Skin of body (tissue), 3 donors: ENCODE measurements at places on chromosomes 12 and 14. TPM values are rescaled to one million over a fixed set of nuclear protein-coding genes. Genes with fewer than 3 reads are reported as not detected.

Gene AKAP6
- total RNA-seq, result 21.8 TPM

Gene CRIP2
- total RNA-seq, result 43.2 TPM

Gene KRT1
- 791 TPM for total RNA-seq

Gene ACTR10
- total RNA-seq, result 65.6 TPM

Gene FLRT2
- 32.6 TPM for total RNA-seq

Gene SLCO1A2
- not detected for total RNA-seq

Gene GNB3
- total RNA-seq, result 2.2 TPM

Gene TMEM19
- 36.8 TPM for total RNA-seq

DNA sequence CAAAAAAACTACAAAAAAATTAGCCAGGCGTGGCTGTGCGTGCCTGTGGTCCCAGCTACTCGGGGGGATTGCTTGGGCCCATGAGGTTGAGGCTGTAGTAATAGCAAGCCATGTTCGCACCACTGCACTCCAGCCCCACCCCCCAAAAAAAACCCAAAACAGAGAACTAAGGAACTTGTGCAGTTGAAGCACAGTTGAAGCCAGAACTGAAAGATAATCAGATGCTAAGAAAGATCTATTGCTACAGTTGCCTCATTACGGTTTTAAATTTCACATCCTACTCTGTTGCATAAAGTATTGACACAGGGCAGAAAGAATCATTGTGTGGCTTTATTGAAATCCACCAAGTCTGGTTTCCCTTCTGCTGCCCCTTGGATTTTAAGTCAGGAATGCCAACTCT lies 3.8 kb downstream of the CS start:
- no peak for DNase-seq

DNA sequence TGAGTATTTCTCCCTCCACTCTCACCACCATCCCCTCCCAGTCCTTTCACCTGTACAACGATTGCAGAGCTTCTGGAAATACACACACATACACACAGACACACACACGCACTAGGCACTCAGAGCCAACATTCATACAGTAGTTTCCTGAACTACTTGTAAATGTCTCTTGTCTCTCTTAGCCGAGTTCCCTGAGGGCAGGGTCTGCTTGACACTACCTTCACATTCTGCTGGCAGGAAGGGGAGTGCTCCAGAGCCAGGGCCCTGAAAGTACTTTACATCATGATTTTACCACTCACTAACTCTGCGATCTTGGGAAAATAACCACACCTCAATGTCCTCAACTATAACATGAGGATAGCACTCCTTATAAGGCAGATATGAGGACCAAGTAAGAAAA lies 82.7 kb downstream of the GAS2L3 start:
- DNase-seq, result no peak

- no peak for DNase-seq
Observed at GRCh38 chr12:104683831-104684503, 227.2 kb downstream of the CHST11 start.

DNA sequence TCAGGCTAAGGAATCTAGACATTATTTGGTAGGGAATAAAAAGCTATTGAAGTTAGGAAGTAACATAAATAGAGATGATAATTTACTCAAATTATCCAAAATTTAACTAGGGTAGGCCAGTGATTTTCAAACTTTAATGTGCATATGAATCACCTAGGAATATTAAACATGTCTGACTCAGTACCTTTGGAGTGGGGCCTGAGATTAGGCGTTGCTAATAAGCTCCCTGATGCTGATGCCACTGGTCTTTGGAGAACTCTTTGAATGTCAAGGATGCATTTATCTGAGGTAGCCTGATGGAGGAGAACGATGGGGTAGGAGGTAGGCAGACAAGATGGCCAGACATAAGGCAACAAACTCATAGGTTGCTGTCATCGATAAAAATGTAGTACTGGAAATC lies 33.2 kb downstream of the EFCAB11 start:
- DNase-seq, result no peak

DNA sequence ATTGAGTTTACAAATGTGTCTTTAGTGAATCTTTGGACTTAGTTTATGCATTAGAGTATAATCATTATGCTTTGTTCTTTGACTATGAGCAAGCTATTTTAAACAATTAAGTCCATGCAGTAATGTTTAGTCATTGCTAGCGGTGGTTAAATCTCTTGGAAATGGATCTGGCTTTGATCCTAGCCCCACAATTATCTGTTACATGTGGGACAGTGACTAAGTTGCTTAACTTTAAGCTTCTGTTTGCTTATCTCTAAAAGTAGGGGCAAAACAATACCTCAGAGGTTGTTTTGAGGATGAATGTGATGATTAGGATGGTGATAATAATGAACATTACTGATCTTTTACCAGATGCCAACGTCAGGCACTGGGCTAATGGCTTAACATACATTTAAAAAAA lies 124.2 kb downstream of the NPAS3 start:
- DNase-seq, result no peak

DNA sequence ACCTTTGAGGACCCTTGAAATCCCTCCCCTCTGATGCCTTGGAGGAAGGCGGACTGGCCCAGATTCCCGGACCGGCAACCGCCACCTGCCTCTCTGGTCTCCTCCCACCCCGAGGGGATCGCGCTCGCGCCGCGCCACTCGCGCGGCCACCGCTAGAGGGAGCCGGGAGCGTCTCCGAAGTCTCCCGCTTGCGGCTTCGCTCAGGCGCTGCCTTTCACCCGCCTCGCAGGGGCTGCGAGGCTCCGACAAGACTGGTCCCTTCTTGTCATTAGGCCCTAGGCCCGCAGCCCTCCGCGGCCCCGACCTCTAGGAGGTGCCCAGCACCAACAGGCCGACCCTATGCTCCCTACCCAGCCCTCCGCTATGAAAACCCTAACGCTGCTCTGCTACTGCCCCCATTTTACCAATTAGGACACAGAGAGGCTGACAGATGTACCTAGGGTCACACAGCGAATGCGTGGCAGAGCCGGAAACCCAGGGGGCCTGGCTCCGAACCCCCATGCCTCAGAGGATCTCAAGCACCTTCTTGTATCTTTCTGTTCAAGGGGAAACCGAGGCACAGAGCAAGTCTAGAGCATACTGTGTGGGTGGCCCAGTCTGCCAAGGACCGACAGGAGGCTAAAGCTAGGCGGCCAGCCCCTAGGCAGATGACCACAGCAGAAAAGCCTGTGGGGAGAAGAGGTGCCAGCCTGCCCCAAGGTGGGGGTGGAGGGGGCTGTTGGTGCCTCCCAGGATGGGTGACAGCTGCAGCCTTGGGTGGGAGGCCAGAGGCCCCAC lies 21.4 kb upstream of the VSX2 start:
- peak; percentile 10 for DNase-seq

GRCh38 chr12:56775638-56776037 lies 12.5 kb downstream of the HSD17B6 start:
- peak; percentile 13 for DNase-seq

DNA sequence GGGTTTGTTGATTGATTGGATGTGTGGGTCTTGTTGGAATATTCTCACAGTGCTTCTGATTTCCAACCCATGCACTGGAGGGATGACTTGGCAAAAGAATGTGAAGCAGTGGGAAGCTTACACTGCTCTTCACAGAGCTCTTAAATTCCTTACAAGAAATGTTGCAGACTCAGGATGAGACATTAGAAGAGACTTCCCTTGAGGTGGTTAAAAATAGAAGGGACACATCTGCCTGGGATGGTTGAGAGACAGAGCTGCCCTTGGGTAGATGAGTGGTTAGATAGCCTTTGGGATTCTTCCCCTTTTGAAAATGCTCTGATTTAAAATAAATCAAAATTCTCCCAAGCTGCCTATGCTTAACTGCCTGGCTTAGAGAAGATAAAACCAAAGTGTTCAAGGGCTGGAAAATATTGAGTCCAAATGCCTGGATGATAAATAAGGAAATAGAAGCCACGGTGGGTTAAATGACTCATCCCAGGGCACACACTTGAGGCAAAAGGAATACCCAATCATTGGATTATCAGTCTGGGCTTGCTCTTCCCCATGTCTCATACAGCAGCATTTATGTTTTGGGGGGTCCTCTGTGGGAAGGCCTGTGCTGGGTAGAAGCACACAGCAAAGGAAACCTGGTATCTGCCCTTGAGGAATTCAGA lies 264.3 kb downstream of the AKAP6 start:
- DNase-seq, result no peak

DNA sequence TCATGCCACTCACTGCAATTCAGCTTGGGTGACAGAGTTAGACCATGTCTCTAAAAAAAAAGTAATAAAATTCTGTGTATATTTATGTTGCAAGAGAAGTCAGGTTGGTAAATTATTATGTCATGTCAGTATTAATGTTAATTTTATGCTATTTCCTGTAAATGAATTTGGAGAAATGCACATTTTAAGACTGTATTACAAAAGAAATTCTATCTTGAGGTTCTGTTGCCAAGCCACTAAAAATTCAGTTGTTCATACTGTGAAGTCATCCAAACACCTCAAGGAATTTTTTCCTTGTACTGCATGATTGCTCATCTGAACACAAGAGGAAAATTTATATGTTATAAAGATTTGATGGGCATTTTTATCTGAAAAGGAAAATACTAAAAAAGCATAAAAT lies 23.3 kb upstream of the HMGA2 start:
- DNase-seq, result no peak

DNA sequence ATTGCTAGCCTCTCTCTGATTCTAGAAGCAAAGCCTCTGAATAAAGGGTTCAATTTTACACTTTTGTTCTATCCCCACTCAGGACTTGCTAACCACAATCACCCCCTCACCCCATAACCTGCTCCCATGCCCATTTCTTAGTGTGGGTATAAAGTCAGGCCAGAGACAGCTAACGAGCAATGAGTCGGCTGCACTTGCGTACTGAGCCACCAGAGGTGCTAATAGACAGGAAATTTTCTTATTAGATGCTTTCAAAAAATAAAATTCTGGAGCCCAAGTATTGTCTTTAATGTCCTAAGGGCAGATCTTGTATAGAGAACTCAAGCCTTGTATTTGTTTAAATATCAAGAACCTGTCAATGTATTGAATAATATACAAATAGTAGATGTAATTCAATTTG lies 256.9 kb downstream of the SYT1 start:
- no peak for DNase-seq

DNA sequence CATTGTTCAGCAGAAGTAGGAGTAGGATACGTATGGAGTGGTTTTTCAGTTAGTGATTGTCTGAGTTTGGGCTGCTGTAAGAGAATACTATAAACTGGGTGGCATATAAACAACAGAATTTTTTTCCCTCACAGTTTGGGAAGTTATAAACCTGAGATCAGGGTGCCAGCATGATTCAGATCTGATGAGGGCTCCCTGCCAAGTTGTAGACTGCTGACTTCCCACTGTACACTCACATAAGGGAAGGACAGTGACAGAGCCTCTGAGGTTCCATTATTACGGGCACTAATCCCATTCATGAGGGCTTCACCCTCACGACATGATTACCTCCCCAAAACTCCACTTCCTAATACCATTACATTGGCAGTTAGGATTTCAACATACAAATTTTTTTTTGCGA lies 50.7 kb downstream of the ACSM4 start:
- no peak for DNase-seq

- DNase-seq, result peak; percentile 42
Observed at GRCh38 chr12:65612440-65612839, 211.8 kb upstream of the HMGA2 start.

GRCh38 chr12:132222808-132223173 lies 78.5 kb downstream of the NOC4L start:
- DNase-seq, result no peak

- no peak for DNase-seq
Observed at GRCh38 chr14:33461036-33461435, 489.8 kb downstream of the EGLN3 start.

DNA sequence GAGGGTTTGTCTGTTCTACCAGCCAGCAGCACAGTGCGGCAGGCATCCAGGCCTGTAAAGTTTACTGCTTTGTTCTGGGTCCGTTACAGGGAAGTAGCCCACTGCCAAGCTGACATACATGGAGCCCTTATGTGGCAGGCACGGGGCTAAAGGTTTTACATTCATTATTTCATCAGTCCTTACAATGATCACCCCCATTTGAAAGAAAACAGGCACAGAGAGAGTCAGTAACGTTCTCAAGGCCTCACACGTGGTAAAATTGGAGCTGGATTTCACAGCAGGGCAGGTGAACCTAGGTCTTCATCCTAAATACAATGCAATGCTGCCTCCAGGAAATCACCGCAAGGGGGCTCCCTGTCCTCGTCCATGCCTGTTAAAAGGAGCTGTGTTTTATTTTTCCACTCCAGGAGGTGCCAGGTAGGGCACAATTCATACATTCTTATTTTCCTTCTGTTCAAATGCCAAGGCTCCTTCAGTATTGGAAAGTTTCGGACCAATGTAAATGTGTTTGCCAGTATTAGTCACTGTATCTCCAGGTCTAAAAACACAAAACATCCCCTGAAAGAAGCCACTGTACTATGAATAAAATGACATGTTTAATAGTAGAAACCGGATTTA lies 172.2 kb upstream of the GZMB start:
- DNase-seq, result no peak

GRCh38 chr12:71057330-71057729 lies 100.5 kb downstream of the TSPAN8 start:
- peak; percentile 22 for DNase-seq
